ENCODE measurements at places on chromosomes 7 and 10.

- no peak for DNase-seq
Measured at GRCh38 chr7:80131675-80132435, 2.8 kb upstream of the GNAI1 start.

- DNase-seq = no peak
Measured at GRCh38 chr7:151012911-151013347, 11.4 kb downstream of the ATG9B start.

DNA sequence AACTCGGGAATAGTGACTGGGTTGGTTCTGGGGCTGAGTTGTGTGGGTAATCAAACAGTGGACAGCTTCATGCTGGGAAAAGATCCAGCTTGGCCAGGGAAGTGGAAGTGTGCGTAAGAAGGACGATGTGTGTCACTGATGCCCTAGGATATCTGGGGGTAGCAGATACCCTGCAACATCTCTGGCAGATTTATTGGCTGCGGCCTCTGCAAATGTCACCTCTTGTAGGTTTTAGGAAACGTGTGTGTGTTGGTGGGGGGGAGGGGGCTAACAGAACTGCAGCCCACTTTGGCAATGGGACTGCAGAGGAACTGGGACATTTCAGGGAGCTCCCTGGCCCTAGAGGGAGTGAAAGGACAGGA lies 965 bp upstream of the AGAP3 start:
- no peak for DNase-seq

DNA sequence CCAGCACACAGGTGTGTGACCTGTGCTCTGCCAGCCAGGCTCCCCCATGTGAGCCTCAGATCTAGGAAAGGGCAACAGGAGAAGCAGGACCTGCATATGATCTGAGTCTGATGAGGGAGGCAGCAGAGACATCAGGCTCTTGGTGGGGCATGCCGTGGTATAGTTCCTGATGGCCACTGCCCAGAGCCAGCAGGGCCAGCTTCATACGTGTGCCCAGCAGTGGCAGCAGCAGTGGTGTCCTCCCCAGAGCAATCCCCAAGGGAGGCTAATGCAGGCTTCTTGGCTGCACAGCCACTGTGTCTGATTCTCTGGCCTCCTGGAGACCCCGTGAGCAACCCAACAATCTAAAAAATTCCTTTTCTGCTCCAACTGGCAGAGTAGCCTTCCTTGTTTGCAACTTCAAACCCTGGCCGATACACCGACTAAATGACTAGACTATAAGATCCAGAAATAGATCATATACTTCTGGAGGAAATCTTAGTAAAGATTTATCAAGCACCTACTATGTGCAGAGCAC lies 230.6 kb upstream of the ZMIZ1 start:
- no peak for DNase-seq

DNA sequence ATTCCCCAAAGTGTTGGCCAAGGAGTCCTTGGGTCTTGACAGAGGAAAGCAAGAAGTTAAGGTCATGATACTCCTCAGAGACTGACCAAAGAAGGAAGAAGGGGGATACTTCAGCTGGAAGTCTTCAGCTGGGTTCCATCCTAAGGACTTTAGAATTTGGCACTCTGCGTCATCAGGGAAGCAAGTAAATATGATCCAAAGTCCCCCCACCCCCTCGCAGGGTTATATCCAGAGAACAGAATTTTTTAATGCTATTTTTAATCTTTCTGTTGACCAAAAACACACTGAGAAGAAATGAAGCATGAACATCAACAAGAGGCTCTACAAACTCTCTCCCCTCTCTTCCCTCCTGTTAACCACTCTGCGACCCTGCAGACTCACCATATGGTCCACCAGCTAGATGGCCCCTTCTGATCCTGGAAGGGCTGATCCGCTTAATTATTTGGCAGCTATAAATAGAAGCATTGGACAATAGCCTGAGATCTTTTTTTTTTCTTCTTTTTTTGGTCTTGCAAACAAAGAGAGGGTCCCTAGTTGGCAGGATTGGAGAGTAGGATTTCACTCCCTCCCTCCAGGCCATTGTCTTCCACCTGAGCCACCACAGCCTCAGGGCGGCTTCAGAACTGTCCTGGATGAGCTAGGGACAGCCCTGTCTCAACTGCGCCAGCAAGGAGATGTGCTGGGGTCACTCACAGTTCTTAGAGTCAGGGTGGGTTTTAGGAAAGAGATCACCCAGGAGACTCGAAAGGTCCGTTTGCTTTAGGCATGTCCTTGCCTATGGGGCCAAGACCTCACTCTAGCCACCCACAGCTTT lies 196.0 kb downstream of the KCNMA1 start:
- no peak for DNase-seq

- DNase-seq = peak; percentile 27
Measured at GRCh38 chr7:77877791-77878190, 79.2 kb downstream of the PHTF2 start.

DNA sequence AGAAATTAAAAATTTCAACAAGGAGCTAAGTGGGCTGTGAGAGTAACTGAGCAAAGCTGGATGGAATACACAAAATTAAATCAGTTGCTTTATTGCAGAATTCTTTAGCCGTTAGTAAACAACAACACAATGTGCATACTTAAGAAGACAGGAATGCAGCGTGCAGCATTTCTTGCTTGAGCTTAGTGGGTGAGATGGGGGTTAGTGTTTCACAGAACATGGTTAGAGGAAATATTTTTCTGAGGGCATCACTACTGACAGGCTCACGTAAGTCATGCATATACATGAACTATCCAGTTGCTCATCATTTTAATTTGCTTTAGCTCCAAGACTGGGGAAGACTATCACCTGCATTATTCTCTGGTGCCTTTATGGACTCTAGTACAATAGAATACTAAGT lies 80.8 kb downstream of the CD36 start:
- DNase-seq = no peak

GRCh38 chr10:62618576-62619412 lies 185.7 kb upstream of the ADO start:
- no peak for DNase-seq

GRCh38 chr7:50709151-50709550 lies 73.5 kb downstream of the GRB10 start:
- DNase-seq = no peak

- no peak for DNase-seq
Measured at GRCh38 chr10:71092812-71093401, 119.5 kb upstream of the UNC5B start.

DNA sequence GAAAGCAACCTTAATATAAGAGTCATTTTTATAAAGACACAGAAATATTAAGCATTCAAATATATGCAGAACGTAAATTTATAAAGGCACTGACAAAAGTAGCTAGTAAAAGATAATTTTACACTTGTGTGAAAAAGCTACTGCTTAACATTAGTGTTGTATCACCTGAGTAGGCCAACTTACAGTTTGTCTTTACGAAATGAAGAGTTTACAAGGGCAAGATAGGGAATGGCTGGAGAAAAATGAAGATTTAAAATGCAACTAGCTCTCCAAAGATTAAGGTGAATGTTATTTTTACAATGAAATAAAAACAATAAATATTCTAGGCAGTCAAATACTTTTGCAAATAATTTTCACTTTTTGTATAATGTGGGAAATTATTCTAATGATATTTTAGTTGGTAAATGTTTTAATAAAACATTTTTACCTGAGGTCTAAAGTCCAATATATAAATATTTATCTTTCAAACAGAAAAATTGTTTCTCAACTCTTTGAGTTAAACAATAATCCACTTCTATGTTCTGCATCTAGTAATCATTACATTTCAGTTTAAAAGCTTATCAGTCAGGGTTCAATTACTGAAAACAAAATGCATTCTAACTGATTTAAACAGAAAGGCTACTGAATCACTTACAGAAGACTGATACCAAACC lies 382.6 kb downstream of the IPMK start:
- DNase-seq = no peak

DNA sequence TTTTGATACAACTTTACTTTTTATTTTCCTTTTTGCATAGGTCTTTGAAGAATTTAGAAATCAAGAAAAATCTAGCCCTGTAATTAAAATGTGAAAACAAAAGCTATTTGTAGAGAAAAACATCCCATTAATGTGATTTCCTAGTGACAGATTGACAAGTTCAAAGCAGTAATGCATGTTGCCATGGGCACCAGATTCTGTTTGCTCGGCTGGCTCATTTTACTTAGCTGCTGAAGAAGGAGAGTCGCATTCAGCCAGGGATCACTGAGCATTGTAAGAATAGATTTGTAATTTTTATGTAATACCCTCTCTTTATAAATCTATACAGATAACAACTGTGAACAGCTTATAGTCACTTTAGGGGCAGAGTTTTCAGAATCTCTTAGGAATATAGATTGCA lies 28.5 kb downstream of the DNAJB9 start:
- DNase-seq = no peak

GRCh38 chr10:29481906-29482440 lies 152.8 kb downstream of the SVIL start:
- no peak for DNase-seq

DNA sequence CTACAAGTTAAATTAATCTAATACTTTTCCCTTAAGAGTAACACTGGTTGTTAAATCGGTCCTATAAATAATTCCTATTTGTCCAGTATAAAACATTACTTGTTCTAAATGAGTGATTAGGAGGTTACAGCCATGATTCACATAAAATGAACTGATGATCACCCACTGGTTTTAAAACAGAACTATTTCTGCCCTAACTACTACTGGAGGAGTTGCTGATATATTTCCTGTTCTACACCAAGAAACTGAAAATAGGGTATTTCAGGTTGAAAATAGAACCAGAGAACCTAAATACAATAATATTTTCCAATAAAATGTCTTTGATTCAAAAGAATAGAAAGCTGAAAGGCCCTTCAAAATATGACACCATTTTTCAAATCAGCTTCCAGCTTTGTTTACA lies 30.9 kb downstream of the DNAJC1 start:
- DNase-seq = no peak

DNA sequence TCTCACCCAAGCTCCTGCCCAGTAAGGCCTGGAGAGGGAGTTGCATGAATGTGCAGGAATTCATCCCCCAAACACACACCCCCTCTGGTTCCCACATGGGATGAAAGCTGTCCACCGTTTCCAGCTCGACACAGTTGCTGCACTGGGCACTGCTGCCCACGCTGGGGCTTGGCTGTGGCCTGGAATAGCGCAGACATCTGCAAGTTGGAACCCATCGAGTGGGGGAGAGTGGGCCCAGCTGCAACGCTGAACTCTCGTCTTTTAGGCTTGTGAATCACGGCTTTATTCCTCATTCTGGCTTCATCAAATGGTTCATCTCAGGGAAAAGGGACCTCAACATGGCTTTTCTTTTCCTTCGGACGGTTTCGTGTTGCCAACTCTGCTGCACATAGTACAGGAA lies 264.7 kb downstream of the DNAJB6 start:
- DNase-seq = no peak

DNA sequence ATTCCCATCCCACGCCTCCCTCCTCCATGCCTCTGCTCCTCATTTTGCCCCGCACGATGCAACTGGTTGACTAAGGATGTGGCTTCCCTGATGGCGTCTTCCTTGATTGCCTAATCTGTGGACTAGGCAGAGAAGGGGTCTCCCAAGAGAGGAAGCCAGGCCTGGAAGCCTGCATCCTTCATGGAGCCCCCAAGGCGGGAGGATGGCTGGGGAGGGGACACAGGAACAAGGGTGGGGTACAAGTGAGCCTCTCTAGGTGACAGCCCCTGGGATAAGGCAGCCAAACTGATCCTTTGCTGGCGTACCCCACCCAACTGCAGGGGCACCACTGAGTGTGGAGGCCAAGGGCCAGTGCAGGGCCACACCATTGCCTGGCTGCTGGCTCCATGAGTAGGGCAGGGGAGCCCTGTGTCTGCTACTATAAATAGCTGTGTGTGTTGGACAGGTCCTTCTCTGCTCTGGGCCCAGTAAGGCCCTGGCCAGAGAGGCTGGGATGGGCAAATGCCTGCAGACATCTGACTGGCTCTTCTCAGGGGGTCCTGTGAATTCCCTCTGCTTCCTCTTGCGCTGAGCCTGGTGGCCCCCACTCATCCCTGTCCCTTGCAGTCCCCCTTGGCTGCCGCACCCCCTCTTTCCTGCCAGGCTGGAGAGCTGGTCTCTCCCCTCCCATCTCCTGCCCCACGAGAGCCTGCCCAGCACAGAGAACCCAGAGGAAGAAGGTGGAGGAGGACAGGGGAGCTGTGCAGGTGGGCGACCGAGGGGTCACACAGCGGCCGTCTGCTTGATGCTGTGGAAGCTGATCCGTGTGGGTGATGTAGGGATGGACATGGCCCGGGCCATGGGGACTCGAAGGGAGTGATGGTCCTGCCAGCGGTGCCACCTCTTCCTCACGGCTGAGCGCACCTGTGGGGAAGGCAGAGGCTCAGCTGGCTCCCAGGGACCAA lies 29.3 kb downstream of the CRHR2 start:
- DNase-seq = no peak

- no peak for DNase-seq
Measured at GRCh38 chr10:29279779-29280487, 8.9 kb upstream of the LYZL1 start.

DNA sequence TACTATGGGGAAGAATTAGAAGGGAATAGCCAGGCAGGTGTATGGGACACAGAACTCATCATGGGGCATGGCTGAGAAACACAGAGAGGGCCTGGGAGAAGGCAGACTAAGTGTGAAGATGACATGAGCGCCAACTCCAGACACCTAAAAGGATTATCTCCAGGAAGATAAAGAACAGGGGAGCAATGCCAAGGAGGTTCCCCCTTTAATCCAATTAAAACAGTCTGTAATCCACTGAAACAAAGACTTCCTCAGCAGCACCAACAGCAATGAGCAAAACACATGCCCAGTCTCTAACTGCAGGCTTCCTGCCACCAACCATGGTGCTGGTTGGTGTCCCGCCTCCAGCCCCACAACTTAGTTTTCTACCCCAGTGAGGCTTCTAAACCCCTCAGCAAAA lies 108.9 kb downstream of the GRID1 start:
- no peak for DNase-seq

DNA sequence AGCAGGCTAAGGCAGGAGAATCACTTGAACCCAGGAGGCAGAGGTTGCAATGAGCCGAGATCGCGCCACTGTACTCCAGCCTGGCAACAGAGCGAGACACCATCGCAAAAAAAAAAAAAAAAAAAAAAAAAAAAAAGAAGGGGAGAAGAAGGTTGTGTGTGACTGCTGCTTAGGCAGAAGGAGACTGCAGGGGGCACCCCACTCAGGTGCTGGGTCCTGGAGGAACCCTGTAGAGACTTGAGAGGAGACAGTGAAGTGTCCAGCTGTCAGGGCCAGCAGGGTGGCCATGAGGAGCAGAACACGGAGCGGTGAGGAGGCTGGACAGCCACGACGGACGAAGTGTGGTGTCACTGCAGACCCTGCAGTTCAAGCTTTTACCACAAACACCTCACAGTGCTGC lies 99.0 kb upstream of the NMT2 start:
- no peak for DNase-seq

GRCh38 chr10:5888843-5889623 lies 660 bp downstream of the ANKRD16 start:
- DNase-seq = no peak

- DNase-seq = no peak
Measured at GRCh38 chr7:897771-898376, 21.5 kb downstream of the GET4 start.

DNA sequence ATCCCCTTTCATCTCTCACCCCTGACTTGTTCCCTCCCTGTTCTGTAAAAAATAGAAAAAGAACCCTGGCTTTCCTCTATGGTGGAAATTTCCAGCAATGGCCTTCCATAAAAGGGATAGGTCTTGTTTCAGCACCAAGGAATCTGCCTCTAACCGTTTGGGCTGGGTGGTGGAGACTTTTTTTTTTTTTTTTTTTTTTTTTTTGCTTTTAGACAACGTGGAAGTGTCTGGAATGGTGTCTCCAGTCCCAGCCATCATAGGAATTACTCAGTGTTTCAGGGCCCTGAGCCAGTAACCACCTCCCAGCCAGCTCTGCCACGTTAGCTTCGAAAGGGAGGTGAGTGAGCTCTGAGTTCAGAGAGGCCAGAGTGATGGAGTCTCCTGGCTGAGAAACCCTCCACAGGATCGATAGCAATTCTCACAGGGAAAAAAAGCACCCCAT lies 97.3 kb upstream of the COL1A2 start:
- DNase-seq = peak; percentile 94
